ENCODE measurements at places on chromosomes 2 and 18.

- DNase-seq = no peak
Observed at GRCh38 chr18:12640881-12641200, 17.1 kb downstream of the SPIRE1 start.

DNA sequence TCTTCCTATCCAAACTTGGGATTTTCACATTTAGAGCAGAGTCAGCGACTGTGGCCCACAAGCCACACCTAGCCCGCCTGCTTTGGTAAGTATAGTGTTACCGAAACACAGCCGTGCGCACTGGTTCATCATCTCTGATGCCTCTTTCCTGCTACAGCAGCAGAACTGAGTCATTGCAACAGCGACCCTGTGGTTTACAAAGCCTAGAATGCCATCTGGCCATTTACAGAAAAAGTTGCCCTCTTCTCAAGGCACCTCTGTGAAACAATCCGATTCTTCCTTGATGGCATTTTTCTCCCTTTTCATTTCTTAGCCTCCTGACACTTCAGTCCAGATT lies 10.7 kb upstream of the IAH1 start:
- DNase-seq = no peak

GRCh38 chr2:31067259-31067658 lies 71.0 kb downstream of the GALNT14 start:
- DNase-seq = no peak

GRCh38 chr18:610214-610928 lies 13.6 kb downstream of the CLUL1 start:
- no peak for DNase-seq

DNA sequence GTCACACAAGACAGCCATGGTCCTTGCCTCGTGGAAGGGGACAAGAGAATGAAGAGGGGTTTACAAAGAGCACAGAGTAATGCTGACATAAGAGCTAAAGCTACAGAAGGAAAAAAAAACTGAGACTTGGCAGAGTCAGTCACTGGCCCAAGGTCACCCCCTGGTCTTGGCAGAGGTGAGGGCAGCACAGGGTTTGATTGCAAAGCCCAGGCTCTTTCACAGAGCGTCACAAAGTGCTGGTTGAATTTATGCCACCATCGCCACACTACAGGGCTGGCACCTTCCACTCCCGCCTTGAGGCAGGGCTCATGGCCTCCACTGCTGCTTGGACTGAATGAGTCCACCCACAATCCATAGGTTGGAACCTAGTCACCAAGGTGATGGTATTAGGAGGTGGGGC lies 190.2 kb downstream of the INHBB start:
- no peak for DNase-seq

- DNase-seq = no peak
Observed at GRCh38 chr2:37549598-37549997, 121.8 kb downstream of the CDC42EP3 start.

- no peak for DNase-seq
Observed at GRCh38 chr2:65863713-65864112, 431.3 kb upstream of the SPRED2 start.

GRCh38 chr18:70169747-70170146 lies 35.7 kb downstream of the RTTN start:
- no peak for DNase-seq

DNA sequence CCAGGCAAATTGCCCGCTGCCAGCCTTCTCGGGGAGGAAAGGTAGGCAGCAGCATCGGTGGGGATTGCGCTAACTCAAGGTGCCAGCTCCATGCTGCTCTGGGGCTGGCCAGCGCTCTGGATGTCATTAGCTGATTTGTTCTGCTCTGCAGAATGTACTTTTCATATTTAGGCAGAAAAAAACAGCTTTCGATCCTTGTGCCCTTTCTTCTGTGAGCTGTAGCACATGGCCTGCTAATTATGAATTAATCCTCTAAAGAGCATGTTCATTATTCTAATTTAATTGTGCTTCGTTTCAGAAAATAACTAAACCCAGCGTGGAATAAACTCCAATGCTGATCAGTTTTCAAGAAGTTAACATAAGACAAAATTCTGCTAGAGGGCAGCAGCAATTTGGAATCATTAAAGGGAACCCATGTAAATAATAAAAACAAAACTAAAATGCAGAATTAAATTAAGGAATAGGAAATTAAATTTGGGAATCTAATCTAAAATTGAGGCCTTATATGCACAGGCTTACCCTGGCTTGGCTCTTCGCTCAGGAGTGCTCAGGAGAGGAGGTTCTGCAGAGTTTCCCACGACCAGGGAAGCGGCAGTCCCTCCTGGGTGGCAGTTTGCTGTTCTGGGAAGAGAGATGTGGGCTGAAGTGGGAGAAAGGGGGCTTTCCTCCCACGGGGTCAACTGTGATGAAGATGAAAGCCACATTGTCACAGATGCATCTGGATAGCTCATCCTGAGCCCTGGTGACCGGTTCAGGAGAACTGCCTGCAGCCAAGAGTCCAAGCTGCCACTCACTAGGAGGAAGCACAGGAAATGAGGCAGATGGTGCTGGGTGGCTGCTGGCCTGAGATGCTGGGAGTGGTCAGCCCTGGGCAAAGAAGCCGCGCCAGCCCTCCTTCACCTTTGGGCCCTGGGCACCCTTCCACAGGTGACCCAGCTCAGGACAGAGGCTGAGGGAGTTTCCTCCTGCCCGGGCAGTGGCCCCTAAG lies 93.2 kb upstream of the PKDCC start:
- DNase-seq = peak; percentile 15

GRCh38 chr2:181305301-181306123 lies 151.7 kb upstream of the ITGA4 start:
- DNase-seq = no peak

GRCh38 chr18:77359561-77360314 lies 110.1 kb downstream of the GALR1 start:
- DNase-seq = no peak

DNA sequence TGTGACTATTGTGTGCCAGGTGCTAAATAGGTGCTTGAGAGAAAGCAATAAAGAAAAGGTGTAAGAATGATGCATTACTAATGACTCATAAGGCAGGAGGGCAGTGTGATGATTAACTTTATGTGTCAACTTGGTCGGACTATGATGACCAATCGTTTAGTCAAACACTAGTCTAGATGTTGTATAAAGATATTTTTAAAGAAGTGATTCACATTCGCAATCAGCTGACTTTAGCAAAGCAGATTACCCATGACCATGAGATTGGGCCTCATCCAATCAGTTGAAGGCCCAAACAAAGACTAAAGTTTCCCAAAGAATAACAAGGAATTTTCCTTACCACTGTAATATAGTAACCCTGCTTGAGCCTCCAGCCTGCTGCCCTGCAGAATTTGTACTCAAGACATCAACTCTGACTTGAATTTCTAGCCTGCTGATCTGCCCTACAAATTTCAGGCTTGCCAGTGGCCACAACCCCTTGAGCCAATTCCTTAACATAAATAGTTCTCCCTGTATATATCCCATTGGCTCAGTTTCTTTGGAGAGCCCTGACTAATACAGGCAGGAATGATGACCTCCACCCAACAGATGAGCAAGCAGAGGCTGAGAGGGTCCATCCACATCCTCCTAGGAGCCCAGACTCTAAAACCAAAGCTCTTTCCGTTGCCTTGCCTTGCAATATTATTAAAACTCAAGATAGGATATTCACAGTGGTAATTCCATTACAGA lies 132.6 kb downstream of the ACTR3 start:
- DNase-seq = no peak

GRCh38 chr2:215836881-215837280 lies 176.5 kb downstream of the MREG start:
- no peak for DNase-seq

GRCh38 chr2:181540421-181540820 lies 83.2 kb downstream of the ITGA4 start:
- no peak for DNase-seq

DNA sequence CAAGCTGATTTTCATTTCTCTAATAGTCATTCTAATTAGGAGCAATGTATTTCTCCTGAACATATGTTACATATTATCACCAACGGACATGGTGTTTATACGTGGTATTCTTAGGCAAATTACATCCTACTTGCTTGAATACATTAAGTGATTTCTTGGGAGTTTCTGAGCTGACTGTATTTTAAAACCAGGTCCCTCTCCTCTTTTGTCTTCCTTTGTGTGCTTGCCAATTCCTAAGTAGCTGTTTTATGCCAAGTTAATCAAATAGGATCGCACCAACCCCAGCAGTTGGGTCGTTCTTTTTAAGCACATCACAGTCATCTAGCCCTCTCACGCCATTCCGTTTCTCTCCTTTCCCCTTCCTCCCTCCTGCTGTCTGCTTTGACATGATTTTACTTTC lies 75.4 kb upstream of the MAP2 start:
- DNase-seq = peak; percentile 15

GRCh38 chr2:60028849-60029565 lies 524.4 kb downstream of the BCL11A start:
- no peak for DNase-seq

DNA sequence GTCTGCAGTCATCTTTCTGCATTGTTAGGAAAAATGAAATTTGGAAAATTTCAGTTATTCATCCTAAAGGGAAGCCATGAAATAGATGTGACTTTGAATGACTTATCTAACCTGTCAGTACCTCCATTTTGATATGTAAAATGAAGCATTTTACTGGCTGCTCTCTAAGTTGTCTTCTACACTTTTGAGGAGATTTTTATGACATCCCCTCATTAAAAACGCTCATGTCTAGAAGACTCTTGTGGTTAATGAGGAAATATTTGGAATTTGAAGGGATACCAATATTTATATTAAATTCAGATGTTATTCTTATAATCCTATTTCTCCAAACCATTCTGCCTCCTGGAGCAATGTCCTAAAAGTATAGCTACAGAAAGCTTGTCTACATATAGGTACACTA lies 73.8 kb upstream of the THUMPD2 start:
- DNase-seq = no peak

GRCh38 chr2:47905386-47906156 lies 727 bp downstream of the FBXO11 start:
- DNase-seq = peak; percentile 62

DNA sequence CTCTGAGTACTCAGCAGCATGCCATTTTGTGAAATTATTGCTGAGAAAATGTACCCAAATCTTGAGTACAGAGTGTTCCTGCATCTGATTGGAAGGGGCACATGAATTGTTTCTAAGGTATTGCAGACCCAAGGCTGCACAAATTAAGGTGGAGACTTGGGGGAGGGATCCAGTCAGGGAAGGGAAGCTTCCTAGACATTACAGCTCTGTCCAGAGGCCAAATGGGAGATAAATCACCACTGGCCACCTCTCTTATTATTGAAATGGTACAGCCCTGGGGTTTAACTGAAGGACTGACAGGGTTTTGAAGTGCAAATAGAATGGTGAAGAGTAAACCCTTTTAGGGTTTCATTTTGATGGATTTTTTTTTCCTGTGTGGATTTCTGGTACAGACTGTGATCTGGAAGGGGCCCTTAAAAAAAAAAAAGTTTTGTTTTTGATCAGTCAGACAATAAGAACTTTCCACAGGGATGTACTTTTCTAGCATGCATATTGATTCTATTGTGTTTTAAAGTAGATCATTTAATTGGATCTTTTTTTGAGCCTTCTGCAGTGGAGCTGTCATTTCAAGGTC lies 119.4 kb downstream of the GREB1L start:
- no peak for DNase-seq

DNA sequence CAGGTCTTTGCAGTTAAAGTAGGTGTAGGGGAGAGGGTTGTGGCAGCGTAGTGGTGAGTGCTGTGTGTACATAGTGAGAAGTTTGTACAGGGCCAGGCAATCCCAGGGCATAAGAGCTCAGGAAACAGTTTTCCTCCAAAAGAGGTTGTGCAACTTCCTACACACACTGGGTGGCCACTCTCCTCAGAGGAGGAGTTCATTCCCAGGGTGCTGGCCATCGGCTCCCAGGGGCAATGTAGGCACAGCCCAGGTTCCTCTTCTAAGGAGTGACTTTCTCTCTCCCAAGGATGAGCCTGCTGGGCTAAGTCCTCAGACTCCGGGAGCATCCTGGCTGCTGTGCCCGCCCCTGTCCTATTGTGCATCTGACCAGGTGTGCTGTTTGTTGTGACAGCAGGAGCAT lies 3.0 kb downstream of the ACOXL start:
- DNase-seq = no peak

DNA sequence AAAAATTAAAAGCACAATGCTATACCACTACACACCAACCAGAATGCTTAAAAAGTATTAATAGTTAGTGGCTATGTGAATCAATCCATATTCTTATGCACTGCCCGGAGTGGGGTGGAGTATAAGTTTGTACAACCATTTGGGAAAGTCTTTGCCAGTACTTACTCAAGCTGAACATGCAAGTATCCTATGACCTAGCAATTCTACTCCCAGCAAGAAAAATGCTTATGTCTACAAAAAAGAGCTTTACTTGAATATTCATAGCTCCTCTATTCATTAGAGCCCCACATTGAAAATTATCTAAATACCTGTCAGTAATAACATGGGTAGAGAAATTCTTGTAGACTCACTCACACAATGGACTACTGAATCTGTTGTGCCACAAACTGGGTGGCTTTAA lies 21.4 kb upstream of the CNOT11 start:
- no peak for DNase-seq

DNA sequence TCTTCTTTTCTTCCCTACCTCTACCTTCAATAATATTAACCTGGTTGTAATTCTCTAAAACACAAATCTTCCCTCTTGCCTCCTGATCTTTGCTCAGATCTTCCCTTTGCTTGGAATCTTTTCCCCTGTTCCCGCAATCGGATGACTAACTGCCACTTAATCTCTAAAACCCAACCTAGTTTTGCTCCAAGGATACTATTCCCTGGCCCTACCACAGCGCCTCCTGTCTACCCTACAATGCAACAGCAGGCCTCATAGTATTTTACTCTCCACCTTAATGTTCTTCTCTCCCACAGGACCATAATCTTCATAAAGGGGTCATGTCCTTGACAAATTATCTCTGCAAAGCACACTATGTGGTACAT lies 246.8 kb upstream of the TNP1 start:
- DNase-seq = no peak

DNA sequence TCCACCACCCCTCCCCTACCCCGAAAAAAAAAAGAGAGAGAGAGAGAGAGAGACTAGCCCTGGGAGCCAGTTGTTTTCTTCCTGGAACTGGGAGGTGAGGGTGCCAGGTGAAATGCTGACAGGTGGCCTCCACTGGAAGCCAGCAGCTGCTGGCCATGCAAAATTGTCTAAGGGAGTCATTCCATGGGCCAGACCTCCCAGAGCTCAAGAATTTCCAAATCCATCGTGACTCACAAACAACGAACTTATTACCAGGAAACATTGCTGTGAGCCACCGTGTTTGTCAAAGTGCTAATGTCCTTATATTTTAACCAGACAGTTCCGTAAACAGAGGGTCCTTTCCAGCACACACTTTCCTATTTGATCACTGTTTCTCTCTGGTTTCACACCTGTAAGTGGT lies 68.5 kb upstream of the PID1 start:
- DNase-seq = no peak

- no peak for DNase-seq
Observed at GRCh38 chr2:195138435-195138834, 518.6 kb upstream of the SLC39A10 start.
